Right forelimb (tissue), 1 donor: ENCODE measurements at places on chromosomes 6 and 20.

- DNase-seq: no peak
Observed at GRCh38 chr20:8777911-8778310, 291.0 kb upstream of the PLCB4 start.

DNA sequence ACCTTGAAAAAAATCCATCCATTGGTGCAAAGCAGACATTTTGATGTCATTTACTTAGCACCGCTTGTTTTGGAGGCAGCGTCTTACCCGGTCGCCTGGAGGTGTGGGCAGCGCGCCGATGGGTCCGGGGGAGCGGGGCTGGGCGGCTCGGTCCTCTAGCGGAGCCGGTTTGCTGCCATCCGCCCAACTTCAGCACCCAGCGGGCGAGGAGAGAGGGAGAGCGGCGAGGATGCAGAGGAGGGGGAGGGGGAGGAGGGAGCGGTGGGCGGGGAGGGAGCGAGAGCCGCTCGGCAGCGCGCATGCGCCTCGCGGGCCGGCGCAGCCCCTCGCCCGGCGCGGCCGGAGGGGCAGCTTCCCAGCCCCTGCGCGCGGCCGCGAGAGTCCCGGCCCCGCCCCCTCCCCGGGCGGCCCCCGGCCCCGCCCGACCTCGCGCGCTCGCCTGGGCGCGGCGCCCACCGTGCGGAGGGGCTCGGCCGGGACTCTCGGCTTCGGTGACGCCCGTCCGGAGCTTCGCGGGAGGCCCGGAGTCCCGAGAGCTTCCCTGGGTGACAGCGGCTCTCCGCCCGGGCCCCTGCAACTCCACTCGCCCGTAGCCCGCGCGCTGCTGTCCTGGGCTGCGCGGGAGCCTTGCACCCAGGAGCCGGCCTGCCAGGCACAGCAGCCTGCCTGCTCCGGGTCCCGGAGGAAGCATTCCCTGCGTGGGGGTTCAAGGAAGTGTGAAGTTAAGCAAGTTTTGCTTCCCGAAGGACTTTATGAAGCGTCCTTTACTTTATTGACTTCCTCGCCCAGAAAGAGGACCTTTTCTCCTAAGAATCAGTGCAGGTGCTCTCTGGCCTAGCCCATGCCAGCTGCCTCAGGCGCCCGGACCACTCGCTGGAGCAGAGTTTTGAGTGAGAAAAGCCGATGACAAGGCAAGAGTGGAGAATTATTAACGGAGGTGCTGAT, at the start of gene RGS17:
Gene RGS17 (minus strand): TSS at position 246 of the 945 bp plus-strand sequence. CDS start 87,264 bp downstream, outside the sequence.
- DNase-seq: peak; percentile 86

DNA sequence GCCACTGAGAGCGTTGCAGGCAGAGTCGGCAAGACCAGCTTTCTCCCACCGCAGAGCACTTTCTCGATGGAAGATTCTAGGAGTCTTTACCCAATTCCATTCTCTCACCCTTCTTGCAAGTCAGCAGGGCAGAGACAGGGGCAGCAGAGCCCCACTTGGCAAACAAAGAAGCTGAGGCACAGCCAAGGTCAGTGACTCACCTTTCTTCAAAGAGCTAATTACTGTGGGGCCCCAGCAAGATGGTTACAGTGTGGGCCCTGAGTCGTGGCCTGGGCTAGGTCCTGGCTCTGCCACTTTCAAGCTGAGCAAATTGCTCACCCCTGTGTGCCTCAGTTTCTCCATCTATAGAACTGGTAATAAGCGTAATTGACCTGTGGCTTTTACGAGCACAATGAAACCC, 277.0 kb downstream of the PREX1 start:
- DNase-seq: no peak

DNA sequence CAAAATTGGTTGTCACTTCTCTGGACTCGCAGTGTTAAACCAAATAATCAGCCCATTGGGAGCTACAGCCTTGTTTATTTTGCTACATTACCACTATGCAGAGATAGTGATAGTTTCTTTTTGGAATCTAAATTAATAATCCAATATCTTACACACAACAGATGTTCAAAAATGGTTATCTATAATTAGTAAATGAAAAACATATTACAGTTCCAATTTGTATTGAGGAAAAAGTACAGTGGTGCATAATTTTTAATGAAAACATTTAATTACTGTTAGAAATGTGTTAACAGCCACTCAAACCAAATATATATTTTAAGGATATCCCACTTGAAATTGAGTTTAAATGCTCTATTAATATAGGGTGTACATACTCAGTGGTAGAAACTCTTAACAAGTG, 327.3 kb upstream of the MARCKS start:
- no peak for DNase-seq
